ENCODE measurements at places on chromosomes 1 and 21.

DNA sequence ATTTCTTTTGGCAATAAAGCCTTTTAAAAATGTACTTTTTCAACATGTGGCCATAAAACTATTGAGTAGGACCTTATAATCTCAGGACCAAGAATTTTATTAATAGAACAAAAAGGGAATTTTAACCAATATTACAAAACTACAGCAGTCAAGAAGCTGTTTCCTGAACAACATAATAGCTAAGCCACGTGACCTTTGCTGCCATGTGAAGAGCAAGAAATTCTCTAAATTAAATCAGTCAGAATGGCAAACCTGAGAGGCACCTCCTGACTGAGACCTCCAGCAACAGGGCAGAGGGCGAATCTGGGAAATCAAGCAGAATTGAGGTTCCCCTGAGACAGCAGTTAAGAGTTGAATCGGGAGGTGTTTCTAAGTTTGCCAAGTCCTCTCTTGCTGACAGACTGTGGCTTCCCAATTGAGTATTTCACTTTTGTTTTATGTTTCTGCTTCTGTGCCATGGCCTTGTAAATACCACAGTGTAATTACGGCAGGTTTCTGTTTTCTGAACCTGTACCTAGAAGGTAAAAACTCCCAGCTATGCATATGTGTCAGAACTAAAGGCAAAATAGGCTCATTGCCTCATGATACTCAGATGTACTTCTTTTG lies 358.4 kb downstream of the NTNG1 start:
- no peak for DNase-seq

- peak; percentile 62 for DNase-seq
These were observed 222.3 kb downstream of the COP1 start for GRCh38 chr1:175984813-175985212.

- DNase-seq = no peak
These were observed 19.9 kb upstream of the EDN2 start for GRCh38 chr1:41504114-41505035.

DNA sequence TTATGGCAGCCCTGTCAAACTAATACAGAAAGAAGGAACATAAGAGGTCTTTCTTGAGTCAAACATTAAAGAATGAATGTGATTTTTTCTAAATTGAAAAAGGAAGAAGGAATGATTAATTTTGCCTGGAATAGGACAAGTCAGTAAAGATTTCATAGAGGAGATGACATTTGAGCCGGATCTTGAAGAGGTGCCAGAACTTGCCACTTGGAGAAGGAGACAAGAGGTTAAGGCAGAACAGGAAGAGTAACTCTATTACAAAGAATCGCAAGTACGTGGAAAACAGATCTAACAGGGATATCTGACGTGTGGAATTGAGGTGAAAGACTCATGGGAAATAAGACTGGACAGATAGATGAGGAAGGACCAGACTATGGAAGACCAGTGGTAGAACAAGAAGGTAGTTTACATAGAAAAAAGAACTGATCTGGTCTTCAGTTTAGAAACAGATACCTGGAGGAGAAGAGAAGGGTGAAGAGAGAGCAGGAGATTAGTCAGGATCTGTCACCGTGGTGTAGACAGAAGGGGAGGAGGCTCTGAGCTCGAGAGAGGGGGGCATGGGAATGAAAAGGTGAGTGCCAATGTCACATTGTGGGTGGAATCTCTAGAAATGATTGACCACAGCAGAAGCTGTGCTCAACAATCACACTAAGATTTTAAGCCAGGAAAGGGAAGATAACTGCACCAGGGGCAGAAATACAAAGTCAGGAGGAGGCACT lies 32.5 kb downstream of the RHOU start:
- DNase-seq = no peak

- DNase-seq = no peak
These were observed 1.4 kb upstream of the PAFAH2 start for GRCh38 chr1:25999041-25999800.

GRCh38 chr1:233614743-233615521 lies 1.0 kb downstream of the KCNK1 start:
- no peak for DNase-seq

DNA sequence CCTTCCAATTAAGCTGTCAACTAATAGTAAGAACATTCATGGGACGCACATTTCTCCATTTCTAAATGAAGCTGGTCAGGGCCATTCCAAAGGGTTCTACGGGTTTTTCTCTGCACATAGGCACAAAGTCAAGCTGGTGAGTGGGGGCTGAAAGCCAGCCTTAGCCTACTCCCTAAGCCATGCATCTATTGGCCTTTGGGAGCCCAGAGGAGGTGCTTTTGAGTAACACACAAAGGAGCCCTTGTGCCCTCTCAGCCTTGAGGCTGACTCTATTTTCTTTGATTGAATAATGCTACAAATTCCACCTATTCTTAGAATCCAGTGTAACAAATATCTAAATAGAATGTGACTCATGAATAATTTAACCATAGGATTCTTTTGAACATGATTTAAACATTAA lies 73.6 kb downstream of the RGS13 start:
- peak; percentile 87 for DNase-seq

DNA sequence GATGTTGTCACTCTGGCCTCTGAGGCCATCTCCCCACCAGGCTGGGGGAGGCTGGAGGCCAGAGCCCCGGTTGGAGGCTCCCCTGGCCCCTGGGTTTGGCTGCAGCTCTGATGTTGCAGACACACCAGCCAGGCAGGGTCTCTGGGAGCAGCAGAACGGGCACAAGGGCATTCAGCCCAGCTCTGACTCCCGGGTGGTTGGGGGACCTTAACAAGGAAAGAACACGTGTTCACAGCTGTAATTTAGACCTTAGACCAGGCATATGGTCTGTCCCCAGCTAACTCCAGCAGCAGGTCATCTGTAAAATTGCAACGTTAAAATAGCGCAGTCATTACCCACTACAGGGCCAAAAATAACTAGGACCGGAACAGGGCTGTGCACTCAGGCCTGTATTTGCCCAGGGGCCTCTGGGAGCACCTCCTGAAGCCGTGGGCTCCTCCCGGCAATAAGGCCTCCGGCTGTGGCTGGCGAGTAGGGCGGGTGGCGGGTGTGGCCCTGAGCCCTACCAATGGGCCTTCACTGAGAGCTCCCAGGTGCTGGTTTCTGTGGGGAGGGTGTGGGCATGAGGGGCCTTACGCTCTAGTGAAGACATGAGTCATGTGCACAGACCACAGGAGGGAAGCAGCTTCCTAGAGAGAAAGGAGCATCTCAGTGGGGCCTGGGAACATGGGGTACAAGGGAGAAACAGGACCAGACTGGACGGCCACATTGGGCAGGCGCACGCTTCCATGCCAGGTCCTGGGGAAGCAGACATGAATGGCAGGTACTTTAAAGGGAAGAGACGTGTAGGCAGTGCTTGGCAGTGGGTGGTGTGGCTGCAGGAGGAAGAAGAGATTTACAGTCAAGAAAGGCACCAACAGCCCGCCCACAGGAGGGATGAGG lies 6.1 kb downstream of the LDLRAP1 start:
- peak; percentile 53 for DNase-seq

DNA sequence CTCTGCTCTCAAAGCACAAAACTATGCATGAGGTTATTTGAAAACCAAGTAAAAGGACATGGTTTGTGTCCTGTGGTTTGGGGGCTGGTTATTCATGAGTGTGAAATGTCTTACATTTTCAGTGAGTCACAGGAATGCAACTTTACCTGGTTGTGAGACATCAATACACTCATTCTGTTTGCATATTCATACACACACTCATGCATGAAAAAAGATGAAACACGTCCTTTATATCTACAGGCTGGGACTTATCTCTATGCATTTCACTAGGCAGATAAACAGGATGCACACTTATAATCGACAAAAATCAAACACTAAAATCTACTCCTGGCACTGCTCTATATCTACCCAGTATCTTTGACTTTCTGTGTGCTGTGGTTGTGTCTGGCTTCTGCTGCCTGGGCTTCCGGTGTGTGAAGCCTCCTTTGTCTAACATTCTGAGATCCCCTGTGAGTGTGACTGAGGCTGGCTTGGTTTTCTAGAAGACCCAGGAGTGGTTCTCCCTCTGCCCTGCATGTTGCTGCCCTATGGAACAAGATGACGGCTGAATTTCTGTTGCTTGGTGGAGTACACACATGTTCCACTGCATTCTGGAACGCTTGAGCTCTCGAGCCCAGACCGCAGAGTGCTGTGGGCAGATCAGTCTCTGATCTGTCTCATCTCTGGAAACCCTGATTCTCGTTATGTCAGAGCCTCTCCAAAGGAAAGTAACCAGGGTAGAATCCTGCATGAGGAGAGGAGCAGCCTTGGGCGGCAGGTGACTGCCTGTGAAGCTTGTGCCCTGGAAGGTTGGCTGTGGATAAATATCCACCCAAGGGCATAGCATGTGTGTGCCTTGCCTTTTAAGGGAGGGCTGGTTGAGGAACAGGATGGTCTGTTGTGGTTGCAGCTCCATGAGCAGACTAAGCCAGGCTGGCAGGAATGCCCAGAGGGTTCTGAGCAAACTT lies 19.7 kb upstream of the FASLG start:
- peak; percentile 24 for DNase-seq

- DNase-seq = no peak
These were observed 11.2 kb upstream of the XPR1 start for GRCh38 chr1:180620581-180620980.

GRCh38 chr1:36879613-36880012 lies 154.7 kb downstream of the GRIK3 start:
- no peak for DNase-seq

DNA sequence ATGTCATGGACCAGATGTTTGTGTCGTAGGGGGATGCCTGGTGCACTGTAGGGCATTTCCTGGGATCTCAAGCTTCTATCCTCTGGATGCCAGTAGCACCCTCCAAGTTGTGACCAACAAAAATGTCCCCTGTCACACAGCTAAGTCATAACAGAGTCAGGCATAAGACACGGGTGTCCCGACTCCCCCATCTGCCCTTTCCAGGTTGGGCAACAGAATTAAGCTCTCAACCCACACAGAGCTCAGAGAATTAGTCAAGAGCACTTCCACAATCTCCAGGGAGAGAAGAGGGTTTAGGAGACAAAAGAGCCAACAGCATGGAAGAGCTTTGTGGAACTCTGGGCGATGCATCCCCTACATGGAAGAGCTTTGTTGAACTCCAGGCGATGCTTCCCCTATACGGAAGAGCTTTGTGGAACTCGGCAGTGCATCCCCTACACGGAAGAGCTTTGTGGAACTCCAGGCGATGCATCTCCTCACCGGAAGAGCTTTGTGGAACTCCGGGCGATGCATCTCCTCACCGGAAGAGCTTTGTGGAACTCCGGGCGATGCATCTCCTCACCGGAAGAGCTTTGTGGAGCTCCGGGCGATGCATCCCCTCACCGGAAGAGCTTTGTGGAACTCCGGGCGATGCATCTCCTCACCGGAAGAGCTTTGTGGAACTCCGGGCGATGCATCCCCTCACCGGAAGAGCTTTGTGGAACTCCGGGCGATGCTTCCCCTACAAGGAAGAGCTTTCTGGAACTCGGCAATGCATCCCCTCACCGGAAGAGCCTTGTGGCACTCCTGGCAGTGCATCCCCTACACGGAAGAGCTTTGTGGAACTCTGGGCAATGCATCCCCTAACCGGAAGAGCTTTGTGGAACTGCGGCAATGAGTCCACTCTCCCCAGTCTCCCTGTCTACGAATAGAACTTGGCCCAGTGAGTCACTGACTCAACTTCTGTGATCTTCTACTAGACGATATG lies 422.7 kb downstream of the KIF26B start:
- no peak for DNase-seq

DNA sequence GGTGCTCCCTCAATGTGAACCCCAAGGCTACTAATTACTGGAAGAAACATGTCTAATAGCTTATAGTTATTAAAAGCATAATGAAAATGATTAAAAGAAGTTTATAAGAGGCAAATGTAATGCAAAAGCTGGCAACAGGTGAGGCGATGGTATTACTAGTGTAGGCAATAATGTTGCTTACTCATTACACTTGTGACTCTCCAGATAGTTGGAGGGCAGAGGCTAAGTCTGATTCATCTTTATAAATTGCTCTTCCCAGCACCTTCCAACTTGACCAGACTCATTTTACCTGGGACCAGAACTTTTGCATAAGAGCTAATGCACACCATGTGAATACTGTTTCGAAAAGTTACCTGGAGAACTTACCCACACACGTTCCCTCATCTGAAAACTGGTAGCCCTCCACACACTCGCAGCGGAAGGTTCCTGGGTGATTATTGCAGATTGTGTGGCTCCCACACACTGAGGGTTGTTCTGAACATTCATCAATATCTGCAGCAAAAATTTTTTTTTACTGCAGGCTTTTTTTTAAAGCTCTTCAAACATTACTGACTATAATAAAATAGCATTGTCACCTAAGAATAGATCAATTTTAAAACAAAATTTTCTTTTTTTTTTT lies 48.0 kb downstream of the NID1 start:
- DNase-seq = no peak

- peak; percentile 72 for DNase-seq
These were observed 98.4 kb downstream of the EBNA1BP2 start for GRCh38 chr1:43073490-43074230.

DNA sequence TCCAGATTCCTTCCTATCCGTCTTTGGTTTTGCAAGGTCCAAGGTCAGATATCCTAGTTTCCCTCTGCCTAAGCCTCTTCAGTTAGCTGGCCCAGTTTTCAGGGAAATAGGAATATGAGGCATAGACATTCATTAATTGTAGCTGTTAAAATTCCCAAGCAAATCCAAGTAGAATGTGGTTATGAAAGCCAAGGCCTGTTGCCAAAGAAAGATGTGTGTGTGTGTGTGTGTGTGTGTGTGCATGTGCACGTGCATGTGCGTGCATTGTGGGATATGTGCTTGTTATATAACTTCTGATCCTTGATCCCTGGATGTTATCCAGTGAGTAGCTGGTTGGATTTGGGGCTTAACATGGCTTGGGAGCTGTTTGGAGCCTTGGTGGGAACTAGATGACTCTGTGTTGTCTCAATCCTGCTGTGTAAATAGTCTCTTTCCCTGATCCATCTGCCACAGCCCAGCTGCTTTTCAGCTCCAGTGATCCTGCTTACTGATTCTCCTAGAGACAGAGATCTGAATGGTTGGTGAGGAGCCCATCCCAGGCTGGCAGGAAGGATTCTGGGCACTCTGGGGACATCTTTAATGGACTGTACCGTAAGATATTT lies 70.6 kb upstream of the GCLM start:
- DNase-seq = peak; percentile 93

- no peak for DNase-seq
These were observed 202.9 kb downstream of the BRINP3 start for GRCh38 chr1:190274721-190275120.

DNA sequence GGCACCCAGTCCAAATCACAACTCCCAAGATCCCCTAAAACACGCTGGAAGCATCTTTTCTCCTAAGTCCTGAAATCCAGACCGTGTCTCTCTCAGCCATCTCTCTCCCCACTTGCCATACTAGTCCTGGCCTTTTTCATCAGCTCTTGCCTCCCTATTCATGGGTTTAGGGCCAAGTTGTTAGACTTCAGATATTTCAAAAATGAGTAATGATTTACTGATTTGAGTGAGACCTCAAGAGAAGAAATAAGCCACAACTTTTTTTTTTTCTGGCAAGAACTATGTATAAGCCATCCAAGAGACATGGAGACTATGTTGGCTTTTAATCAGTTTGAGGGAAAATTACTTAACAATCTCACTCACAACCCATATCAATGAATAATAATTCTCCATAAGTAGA lies 62.5 kb downstream of the TBX15 start:
- no peak for DNase-seq

- DNase-seq = peak; percentile 65
These were observed 47.0 kb downstream of the CYP2J2 start for GRCh38 chr1:59879574-59879973.

- DNase-seq = peak; percentile 50
These were observed 72.5 kb downstream of the RPS6KC1 start for GRCh38 chr1:213123536-213123935.
